ENCODE measurements at places on chromosomes 11 and 22.

DNA sequence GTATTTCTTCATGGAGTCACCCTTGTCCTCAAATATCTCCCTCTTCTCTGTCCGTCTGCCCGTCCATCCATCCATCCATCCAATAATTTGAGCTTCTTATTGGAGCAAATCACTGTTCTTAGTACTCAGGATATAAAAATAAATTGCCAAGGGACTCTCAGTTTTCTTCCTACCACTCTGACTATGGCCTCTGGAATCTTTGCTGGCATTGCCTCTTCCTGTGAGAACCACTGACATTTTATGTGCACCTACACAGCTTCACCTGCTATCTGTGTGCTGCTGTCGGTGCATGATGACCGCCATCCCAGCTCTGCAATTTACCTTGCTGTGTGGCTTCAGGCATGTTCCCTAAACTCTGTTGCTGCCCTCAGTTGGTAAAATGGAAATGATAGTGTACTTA is 37.9 kb downstream of the TEAD1 start:
- DNase-seq, result no peak

GRCh38 chr11:130909650-130910049 is 6.6 kb downstream of the SNX19 start:
- DNase-seq, result no peak

DNA sequence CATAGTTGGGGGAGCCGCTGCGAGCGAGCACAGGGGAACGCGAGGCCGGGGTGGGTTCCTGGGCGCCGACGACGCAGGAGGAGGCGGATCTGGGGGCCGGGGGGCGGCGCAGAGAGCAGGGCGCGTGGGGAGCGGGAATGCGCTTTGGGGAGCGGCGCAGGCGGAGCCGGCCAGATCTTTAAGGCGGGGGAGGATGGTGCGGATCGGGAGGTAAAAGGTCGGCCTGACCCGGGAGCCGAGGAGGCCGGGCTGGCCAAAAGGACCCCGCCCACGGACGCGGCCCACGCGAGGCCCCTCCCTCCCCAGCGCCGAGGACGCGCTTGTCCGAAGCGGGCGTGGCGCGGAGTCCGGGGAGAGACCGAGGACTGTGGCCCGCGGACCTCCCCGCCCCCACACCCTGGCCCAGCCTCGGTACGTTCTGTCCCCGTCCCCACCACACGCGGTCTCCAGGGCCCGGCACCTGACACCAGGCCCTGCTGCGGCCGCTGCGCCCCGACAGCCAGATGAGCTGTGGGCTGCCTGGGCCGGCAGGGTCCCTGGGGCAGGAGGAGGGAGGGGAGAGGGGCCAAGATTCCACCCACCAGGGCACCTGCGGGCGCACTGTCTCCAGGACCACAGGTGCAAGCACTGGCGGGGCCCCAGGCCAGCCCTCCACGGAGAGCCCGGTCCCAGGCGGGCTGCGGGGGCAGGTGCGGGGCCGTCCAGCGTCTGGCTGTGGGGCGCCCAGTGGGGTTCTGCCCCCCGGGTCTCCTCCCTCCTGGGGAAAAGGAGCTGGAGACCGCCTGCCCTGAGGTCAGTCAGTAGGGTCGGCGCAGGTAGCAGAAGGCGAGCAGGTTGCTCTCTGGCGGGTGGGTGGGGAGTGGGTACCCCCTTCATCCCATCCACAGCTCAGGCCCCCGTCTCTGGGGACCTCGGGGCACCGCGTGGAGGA is 10.9 kb downstream of the PIM3 start:
- DNase-seq, result no peak

- no peak for DNase-seq
Measured at GRCh38 chr11:29187215-29187614, 829.6 kb downstream of the KCNA4 start.

- DNase-seq, result no peak
Measured at GRCh38 chr11:47220401-47220821, 5.6 kb downstream of the DDB2 start.

DNA sequence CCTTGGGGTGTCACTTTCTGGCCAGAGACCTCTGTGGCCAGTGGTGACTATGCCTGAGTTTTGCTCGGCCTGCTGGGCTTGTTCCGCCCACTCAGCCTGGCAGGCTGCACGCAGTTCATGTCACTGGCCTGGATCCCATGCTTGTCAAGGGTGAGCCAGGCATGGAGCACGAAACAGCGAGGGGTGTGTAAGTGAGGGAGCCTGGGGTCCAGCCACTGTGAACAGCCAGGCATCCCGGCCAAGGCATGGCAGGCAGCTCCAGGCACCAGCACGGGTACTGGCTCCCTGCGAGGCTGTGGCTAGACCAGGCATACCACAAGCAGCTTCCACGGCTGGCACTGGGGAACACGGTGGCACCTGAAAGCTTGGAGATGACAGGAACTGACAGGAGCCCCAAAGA is 214.3 kb downstream of the LRRC4C start:
- DNase-seq, result no peak

- DNase-seq, result no peak
Measured at GRCh38 chr11:102773386-102773785, 7.0 kb downstream of the MMP10 start.

- no peak for DNase-seq
Measured at GRCh38 chr11:1690167-1691025, 6.6 kb upstream of the KRTAP5-6 start.

DNA sequence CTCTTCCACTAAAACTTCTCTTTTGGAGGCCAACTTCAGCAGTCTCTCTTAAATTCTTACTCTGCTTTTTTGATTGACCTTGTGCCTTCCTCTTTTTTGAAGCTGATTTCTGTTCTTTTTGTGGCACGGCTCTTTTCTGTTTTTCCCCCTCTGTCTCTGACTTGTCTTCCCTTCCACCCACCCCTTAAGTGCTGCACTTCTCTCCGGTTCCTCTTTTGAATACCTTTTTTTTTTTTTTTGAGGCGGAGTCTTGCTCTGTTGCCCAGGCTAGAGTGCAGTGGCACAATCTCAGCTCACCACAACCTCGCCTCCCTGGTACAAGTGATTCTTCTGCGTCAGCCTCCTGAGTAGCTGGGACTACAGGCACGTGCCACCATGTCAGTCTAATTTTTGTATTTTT is 211.9 kb downstream of the BLID start:
- DNase-seq, result no peak

DNA sequence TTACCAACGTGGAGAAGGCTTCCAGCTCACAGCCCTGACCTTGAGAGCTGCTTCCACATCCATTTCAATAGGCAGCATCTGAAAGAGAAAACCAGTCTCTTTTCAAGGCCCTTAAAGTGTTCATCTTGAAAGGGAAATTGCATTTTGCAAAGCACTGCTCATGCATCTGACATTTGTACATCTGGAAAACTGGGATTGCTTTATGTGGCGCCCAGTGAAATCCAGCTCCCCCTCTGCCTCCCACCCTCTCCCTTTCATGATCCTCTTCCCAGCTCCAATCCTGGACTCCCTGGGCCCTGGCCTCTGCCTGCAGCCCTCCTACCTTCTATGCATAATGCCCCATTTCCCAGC is 17.4 kb downstream of the TP53AIP1 start:
- no peak for DNase-seq

DNA sequence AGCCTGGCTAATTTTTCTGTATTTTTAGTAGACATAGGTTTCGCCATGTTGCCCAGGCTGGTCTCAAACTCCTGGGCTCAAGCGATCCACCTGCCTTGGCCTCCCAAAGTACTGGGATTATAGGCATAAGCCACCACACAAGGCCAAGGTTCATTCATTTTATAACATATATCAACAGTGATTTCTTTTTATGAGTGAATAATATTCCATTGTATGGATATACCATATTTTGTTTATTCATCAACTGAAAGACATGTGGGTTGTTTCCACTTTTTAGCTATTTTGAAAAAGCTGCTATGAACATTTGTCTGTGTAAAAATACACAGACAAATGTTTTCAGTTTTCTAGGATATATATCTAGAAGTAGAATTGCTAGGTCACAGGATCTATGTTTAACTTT is 116.0 kb downstream of the MRTFA start:
- DNase-seq, result no peak

DNA sequence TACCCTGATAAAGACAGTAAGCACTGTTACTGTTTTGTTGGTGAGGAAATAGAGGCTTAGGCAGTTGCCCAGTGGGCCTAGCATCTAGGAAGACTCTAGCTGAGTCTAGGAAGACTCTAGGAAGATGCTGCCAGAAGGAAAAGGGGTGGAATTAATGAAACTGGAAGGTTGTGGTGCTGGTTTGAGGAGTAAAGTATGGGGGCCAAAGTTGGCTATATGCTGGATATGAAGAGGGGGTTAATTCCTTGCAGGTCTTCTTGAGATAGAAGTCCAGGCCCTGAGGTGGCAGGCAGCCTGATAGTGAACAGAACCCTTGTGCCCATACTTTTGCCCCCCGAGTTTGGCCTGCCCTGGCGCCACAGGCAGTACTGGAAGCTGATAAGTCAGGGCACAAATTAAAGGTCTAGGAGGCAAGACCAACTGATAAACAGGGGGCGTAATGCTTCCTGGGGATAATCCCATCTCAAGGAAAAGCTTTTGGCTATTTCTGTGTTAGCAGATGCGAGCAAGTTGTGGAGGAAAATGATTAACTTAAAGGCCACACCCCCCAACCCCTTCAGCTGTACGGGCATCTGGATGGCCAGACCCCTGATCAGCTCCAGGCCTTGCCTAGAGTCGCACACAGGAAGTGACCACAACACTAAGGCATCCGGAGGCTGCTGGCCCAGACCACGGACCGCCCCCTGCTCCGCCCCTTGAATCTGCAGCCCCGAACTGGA is 3.1 kb downstream of the ILK start:
- DNase-seq, result no peak

GRCh38 chr22:30396871-30397655 is at the start of gene SEC14L2:
SEC14L2 (plus strand) TSS chr22:30397018; CDS start chr22:30397117, 99 bp downstream.
- no peak for DNase-seq
